Lung (tissue), 17 donors: ENCODE measurements at places on chromosomes 1 and 21. TPM values are rescaled to one million over a fixed set of nuclear protein-coding genes. Genes with fewer than 3 reads are reported as not detected.

FLG2 gene
- not detected for total RNA-seq

ACOT11 gene
- 13.5 TPM for total RNA-seq

KCNE2 gene
- total RNA-seq = not detected

GREM2 gene
- total RNA-seq = 8.8 TPM

DNA sequence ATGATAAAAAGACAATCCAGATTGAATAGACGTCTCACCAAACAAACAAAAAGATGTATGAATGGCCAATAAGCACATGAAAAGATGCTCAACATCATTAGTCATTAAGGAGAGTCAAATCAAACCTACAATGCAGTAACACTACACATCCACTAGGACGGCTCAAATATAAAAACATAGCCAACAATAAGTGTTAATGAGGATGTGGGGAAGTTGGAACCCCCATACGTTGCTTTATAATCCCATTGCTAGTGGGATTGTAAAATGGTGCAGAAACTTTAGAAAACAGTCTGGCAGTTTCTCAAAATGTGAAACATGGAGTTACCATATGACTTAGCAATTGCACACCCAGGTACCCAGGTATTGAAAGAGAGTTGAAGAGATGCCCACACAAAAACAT is 14.7 kb upstream of the IL24 start:
- no peak for DNase-seq
